CD4-positive, alpha-beta T cell treated with Interleukin-10 for 1 hour (primary cell): ENCODE measurements at places on chromosomes 4 and X.
A peak's percentile ranks its signal among the peaks of the same experiment; 100 is the strongest.

DNA sequence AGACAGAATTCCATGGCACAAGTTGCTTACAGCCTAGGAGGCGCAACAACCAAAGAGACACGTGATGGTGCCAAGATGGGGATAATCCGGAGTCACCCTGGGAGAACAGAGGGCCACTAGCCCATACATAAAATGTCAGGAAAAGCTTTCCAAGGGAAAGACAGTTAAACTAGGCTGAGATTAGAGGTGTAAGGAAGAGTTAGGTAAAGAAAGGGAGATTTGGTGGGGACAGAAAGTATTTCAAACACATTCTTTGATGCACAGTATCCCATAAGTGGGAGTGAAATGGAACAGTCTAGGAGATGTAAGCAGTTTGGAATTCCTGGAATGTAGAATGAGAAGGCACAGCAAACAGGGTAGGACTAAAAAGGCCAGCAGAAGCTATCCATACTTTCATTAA is 860.9 kb upstream of the LCORL start:
- no peak for DNase-seq

- DNase-seq = no peak
Observed at GRCh38 chr4:20043991-20044390, 207.7 kb upstream of the SLIT2 start.

DNA sequence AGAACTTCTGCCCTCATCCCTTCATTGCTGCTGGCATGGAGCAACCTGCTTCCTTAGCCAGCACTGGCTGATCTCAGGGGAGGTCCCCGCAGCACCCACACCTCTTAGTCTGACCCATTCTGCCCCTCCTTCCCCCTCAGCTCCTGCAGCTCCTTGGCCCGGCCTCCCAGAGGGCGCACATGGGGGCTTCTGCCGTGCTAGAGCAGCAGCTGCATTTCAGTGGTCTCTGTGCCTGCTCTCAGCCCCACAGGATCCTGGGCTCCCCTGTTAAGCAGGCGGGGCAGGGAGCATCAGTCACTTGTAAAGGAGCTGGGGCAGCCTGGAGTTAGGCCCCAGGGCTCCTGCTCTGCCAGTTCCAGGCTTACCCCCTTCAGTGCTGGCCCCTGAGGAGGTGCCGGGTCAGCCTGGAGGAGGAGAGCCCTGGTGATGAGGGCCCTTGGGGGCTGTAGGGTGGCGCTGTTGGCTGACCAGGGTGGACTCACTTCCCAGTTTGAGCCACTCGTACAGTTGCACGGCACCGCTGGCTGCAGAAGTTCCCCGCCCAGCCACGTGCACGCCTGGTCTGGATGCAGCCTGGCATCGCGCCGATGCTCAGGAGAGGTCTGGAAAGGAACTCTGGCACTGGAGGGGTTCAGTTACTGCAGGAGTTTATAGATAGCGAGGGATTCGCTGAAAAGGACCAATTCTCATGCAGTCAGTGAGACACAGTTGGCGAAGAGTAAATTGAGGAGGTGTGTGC is 85.1 kb upstream of the PSAPL1 start:
- no peak for DNase-seq

GRCh38 chr4:59770601-59771264 is 1429.4 kb upstream of the ADGRL3 start:
- no peak for DNase-seq

DNA sequence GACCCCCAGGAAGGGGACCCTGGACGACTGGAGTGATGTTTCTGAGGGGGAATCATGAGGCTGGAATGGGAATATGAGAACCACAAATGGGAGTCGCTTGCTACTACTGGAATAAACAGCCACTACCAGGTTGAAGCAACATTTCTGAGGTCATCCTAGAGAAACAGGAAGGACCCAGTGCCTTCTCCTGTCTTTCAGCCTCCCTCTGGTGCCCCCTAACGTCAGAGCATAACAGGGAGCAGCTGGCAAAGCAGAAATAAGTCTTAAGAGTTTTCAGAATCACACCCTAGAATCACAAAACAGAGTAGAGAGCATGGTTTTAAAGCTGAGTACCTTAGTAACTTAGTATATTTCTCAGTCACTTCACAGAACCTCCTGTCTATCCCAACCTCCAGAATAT is 347.8 kb upstream of the PITX2 start:
- no peak for DNase-seq

GRCh38 chr4:5365071-5366008 is 314.1 kb downstream of the STK32B start:
- no peak for DNase-seq

- DNase-seq = no peak
Observed at GRCh38 chrX:49269767-49270248, at the start of gene PPP1R3F. PPP1R3F (plus strand) TSS chrX:49269793; CDS start chrX:49269870, 77 bp downstream.

GRCh38 chrX:15321447-15321846 is 6.0 kb upstream of the ASB11 start:
- peak; percentile 1 for DNase-seq

- peak; percentile 86 for DNase-seq
Observed at GRCh38 chrX:129781134-129781672, 1.5 kb downstream of the SASH3 start.

DNA sequence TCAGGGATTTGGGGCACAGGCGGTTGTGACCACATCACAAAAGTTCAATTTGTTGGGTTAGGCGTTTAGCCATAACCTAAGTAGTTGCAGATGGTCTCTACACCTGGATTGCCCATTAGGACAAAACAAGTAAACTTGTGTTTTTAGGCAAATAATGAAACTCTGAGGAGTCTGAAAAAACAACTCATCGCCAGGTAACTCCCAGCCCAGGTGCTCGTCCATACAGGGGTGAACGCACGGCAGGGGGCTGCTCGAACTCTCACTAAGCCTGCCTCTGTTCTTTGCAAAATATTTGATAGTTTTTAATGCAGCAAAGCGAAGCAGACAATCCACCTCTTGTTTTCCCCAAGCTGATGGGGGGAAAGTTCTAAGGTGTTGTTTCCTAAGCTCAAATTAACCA is 559 bp upstream of the RHOH start:
- DNase-seq = no peak

GRCh38 chr4:80619070-80619674 is 283.6 kb downstream of the CFAP299 start:
- no peak for DNase-seq

GRCh38 chrX:74923942-74924448 is 1.3 kb downstream of the NEXMIF start:
- peak; percentile 4 for DNase-seq

- DNase-seq = no peak
Observed at GRCh38 chrX:118963159-118963558, 11.3 kb upstream of the LONRF3 start.

DNA sequence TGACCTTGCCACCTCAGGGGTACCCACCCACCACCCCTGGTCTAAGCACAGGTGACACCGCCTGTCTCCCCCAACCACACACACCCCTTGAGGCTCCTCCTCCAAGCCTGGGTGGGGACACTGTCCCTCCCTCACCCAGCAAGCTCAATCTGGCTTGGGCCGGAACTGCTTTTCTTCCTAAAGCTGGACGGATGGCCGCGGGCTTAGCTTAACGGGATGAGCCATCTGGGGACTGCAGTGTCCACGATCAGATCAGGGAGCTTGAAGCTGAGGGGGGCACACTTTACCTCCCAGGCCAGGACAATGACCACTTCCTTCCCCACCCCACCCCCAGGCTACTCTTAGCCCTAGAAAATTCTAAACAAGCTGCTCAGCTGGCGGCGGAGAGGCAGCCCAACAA is 1.0 kb upstream of the SLC6A8 start:
- no peak for DNase-seq

DNA sequence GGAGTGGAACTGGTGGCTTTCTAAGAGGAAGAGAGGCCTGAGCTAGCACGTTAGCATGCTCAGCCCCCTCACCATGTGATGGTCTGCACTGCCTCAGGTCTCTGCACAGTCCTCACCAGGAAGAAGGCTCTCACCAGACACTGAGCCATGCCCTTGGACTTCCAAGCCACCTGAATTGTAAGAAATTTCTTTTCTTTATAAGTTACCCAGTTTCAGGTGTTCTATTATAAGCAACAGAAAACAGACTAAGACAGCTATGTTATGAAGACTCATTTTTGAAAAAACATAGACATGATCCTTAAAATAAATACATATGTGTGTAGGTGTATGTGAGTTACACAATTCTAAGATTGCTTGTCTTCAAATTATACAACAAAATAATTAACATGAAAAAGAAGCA is 74.7 kb downstream of the CEP44 start:
- no peak for DNase-seq

- DNase-seq = no peak
Observed at GRCh38 chr4:110639207-110640090, 16.6 kb upstream of the PITX2 start.

DNA sequence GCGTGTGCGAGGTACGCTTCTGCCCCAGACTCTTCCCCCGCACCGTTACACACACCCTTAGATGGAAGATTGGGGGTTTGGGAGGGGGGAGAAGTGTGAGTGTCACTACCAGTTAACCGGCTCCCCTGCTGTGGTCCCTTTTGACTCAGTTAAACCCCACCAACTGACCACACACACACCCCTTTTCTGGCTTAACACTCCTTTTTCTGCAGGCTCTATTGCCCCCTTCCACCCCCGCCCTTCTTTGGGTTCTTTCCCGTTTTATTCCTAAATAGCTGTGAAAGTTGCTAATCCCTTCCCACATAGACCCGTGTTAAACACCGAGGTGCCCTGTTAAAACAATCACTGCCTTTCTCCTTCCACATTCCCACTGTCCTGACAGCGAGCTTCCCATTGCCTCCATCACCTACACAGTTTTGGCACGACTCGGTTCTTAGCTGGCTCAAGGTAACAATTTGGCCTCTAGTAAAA is 3.7 kb upstream of the NR3C2 start:
- DNase-seq = no peak

GRCh38 chrX:17987783-17988182 is 126.7 kb upstream of the RAI2 start:
- DNase-seq = peak; percentile 21

GRCh38 chr4:139984471-139984870 is 169.5 kb downstream of the MAML3 start:
- no peak for DNase-seq

- no peak for DNase-seq
Observed at GRCh38 chr4:6497796-6498195, 25.4 kb upstream of the PPP2R2C start.

DNA sequence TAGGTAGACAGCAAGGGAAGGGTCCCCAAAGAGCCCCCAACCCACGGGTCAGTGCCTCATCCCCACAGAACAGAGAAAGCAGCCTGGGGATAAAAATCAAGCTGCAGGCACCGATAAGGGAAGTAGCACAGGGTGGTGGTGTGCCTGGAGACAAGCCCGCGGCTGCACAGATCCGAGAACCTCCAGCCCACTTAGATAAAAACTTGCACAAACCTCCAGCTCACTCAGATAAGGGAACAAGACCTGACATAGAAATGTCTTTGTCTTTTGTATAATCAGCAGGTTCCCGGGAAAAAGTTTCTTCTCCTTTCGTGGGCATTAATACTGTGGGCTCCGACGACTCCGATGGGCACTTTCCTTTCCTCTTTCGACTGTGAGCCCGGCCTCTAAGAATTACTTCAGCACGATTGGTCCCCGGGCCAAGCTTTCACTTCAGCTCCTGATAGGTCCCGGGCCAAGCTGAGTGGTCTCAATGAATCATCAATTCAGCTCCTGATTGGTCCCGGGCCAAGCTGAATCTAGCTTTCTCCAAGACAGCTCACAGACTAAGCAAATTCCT is 32.4 kb downstream of the PRDX4 start:
- peak; percentile 0 for DNase-seq

GRCh38 chr4:151029537-151029936 is 14.5 kb upstream of the LRBA start:
- no peak for DNase-seq

- DNase-seq = no peak
Observed at GRCh38 chr4:85726555-85726954, 251.6 kb downstream of the ARHGAP24 start.

- DNase-seq = no peak
Observed at GRCh38 chr4:13430834-13431568, 53.1 kb downstream of the RAB28 start.

- no peak for DNase-seq
Observed at GRCh38 chrX:30955687-30956086, 66.6 kb upstream of the TAB3 start.

DNA sequence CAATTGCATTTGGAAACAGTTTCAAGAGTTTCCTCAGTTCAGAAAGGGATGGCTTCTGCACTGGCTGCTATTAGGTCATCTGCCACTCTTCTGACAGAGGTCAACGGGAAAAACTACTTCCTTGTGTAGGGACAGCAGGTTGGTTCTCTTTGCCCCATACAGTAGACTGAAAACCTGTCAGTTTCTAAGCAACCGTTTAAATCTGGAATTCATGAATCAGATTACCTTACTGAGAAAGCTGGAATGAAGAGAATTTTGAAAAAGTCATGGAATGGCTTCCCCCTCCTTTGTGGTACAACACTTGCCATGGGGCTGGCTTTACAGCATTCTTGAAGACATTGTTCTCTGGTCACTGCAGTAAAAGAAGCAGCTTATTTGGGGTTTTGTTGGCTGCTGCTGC is 240.3 kb downstream of the IL1RAPL2 start:
- DNase-seq = no peak

DNA sequence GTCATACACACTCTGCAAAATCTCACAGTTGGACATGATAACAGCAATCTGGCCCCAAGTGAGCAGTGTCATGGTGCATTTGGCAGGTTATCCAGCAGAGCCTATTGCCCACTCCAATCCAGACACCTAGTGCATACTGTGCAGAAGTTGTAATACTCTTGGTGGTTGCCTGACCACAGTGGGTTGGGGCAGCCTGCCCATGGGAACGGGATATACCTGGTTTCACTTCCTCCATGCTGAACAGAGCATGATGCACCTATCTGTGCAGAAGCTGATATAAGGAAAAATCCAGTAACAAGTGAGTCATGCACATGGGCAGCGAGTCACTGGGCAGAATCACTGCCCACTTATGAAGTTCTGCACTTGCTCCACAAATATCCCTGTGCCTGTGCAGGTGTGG is 105.3 kb upstream of the IGSF1 start:
- no peak for DNase-seq

GRCh38 chr4:26323821-26324220 is 3.0 kb downstream of the RBPJ start:
- DNase-seq = no peak

- no peak for DNase-seq
Observed at GRCh38 chrX:42119076-42119475, 195.7 kb upstream of the CASK start.

DNA sequence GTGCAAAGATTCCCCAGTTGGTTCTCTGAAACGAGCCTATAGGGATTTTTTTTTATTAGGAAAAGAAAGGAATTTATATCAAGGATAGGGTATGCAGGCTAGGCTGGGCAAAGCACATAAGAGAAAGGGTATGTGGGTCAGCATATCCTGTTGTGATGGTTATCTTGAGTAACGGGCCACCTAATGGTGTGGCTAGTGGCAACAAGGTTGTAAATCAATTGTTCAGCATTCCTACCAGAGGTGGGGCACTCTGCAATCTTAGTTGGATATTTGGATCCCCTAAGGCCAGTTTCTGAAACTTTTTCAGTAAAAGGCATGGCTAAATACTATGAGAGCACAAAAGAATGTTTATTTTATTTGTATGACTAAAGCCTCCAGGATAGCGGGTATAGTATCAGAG is 42.7 kb downstream of the DCAF12L1 start:
- DNase-seq = no peak

GRCh38 chrX:47484885-47485284 is 1.9 kb upstream of the ZNF41 start:
- DNase-seq = no peak

GRCh38 chr4:52910115-52910514 is 48.0 kb downstream of the RASL11B start:
- DNase-seq = no peak
